ENCODE measurements at places on chromosomes 7 and 10. TPM values are rescaled to one million over a fixed set of nuclear protein-coding genes. Genes with fewer than 3 reads are reported as not detected.

DNA sequence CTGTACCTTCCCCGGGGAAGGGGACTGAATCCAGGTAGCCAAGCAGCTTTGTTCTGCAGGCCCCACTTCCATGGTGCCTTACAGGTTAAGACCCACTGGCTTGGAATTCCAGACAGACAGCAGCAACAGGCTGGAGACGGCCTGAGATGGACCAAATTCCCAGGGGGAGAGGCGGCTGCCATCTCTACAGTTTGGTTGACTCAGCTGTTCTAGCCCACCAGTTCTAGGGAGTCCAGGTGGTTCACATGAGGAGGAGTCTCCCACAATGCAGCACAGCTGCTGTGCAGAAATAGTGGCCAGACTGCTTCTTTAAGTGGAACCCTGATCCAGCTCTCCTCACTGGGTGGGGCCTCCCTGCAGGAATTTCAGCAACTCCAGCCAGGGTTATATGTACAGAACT, 74.1 kb downstream of the C10orf67 start:
- DNase-seq, result no peak

DNA sequence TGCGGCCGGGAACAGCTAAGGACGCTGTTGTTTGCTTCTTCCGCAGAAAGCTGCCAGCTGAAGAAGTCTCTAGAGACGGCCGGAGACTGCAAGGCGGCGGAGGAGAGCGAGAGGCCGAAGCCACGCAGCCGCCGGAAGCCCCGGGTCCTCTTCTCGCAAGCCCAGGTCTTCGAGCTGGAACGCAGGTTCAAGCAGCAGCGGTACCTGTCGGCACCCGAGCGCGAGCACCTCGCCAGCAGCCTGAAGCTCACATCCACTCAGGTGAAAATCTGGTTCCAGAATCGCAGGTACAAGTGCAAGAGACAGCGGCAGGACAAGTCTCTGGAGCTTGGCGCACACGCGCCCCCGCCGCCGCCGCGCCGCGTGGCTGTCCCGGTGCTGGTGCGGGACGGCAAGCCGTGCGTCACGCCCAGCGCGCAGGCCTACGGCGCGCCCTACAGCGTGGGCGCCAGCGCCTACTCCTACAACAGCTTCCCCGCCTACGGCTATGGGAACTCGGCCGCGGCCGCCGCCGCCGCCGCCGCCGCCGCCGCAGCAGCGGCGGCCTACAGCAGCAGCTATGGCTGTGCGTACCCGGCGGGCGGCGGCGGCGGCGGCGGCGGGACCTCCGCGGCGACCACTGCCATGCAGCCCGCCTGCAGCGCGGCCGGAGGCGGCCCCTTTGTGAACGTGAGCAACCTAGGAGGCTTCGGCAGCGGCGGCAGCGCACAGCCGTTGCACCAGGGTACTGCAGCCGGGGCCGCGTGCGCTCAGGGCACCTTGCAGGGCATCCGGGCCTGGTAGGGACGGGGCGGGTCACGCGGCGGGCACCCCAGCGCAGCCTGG, 2.4 kb downstream of the NKX2-3 start:
- no peak for DNase-seq

GRCh38 chr7:142910481-142910880, 23.1 kb downstream of the TRPV5 start:
- no peak for DNase-seq

Gene CYP26A1
- total RNA-seq, result not detected

GRCh38 chr10:97406064-97406463, 4.9 kb upstream of the RRP12 start:
- DNase-seq, result no peak

DNA sequence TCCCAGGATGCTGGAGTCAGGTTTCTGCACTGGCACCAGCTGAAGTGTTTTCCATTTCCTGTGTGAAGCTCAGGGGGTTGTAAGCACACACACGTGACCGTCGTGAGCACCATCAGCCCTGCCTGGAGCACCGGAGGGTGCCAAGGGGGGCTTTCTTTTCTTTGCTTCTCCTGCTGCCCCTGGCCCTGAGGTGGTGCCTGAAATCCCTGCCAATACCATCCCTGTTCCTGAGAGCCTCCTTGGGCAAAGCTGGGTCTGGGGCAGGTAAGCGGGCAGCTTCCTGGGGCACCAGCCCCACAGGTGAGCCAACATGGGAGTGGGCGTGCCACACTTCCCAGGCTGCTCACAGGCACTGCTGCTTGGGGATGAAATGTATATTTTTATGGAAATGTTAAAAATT, 593.6 kb downstream of the DNAJB6 start:
- no peak for DNase-seq

DNA sequence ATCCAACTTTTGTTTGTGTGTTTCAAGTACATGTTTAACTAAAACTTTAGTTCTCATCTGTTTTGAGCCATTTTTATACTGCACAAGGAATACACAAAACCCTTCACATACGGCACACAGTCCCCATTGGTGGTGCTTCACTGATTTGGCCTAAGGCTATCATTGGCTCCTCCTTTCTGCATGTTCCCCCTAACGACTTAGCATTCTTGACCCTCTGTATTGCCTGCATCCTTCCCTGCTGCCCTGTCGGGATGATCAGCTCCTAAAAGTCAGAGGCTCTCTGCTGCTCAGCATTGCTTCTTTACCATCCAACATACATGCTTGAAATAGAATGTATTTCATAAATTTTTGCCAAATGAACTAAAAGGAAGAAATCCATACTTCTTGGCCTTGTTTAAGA, 111.4 kb upstream of the ABCB5 start:
- DNase-seq, result no peak

Gene PCGF5
- 38.5 TPM for total RNA-seq

GRCh38 chr7:18541181-18541870, 45.8 kb downstream of the HDAC9 start:
- no peak for DNase-seq

GRCh38 chr7:32496052-32496813, 944 bp downstream of the AVL9 start:
- DNase-seq, result no peak

Gene MMD2
- total RNA-seq, result not detected

- no peak for DNase-seq
Measured at GRCh38 chr10:95688648-95689047, 5.1 kb downstream of the TCTN3 start.

DNA sequence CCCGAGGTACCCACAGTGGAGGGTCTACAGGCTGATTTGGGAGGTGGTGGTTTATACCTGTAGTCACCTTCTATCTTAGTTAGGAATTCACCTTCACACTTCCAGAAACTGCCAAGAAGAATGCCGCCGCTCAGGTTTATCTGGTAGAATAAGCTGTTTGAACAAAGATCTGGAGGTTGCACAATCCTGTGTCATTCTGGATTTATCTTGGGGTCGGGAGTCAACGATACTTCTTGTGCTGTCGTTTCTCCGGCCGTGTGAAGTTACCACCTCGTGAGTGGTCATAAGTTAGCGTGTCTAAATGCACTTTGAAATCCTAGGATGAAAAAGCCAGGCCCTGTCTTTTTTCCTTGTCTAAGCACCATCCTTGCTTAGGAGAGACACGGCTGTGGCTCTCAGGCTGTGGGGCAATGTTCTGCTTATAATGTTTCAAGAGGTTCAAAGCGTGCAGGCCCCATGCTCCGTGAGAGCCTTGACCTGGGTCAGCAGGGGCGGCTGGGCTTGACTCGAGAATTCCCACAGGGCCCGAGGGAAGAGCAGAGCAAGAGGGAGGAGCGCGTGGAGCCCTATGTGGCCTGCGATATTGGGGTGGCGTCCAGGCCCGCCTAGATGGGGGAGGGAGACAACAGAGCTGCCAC, 35.5 kb downstream of the GRIFIN start:
- no peak for DNase-seq

Gene GRID2IP
- total RNA-seq, result not detected

DNA sequence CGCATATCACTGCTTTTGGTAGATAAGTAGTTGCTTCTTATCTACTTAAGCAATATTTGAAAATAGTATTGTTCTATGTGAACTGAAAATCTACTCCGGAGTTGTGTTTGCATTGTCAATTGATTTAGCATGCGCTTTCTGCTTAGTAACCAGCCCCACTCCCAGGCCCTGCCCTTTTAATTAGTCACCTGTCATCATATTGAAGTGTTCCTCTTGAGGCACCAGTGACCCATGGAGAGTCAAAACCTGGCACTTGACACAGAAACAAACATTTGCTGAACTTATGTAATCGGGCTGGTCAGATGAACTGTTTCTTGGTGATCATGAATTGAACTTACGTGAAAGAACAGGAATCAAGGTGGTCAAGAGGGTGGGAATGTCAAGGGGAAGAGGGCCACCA, 27.8 kb upstream of the CDHR3 start:
- DNase-seq, result no peak

GRCh38 chr10:133309720-133310398, 1.1 kb downstream of the ZNF511 start:
- DNase-seq, result no peak

Gene GPR158
- not detected for total RNA-seq

- no peak for DNase-seq
Measured at GRCh38 chr10:50540826-50541122, 83.0 kb downstream of the SGMS1 start.

Gene LIPJ
- total RNA-seq, result not detected

DNA sequence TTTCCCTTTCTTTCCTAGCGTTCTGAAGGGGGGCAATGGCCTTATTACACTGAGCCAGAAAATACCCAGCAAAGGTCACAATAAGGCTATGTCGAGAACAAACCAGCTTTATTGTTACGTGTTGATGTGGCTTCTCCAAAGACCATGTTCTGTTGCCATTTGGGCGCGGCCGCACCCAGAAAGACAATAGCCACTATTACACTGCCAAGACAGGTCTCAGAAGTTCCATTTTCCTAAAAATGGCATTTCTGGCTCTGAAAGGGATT, 77.8 kb downstream of the PROSER2 start:
- no peak for DNase-seq

- no peak for DNase-seq
Measured at GRCh38 chr10:5570007-5570655, 45.4 kb downstream of the CALML3 start.

Gene KAZALD1
- total RNA-seq, result not detected

DNA sequence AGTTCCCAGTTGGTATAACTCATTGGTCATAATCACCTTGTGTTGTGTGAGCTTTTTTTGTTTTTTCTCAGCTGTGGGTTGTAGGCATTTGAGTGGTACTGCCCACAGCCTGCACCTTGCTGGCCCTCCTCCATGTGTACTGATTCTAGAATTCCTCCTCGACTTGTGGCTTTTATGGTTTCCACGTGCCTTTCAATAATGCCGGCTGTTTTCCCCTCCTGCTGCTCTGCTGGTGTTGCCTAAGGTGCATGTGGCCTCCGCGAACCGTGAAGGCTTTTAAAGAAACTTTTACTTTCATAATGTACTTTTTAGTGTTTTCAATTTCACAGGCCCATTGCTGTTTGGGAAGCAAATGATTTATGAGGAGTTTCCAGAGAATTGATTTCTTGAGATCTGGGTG, 518.0 kb downstream of the REEP3 start:
- DNase-seq, result no peak

DNA sequence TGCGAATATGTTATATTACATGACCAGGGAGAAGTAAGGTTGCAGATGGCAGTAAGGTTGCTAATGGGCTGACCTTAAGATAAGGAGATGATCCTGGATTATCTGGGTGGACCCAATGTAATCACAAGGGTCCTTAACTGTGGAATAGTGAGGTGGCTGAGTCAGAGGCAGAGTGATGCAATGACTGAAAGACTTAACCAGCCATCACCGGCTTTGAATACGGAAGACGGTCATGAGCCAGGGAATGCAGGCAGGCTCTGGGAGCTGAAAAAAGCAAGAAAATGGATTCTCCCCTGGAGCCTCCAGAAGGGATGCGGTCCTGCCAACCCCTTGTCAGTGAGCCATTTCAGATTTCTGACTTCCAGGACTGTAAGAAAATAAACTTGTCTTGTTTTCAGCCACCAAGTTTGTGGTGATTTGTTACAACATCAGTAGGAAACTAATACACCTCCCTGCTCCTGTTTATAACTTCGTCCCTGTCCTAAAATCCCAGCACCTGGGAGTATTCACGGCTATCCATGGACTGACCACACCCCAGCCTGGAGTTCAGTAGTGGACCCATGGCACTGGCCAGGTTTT, 4.6 kb upstream of the C10orf95 start:
- DNase-seq, result no peak

DNA sequence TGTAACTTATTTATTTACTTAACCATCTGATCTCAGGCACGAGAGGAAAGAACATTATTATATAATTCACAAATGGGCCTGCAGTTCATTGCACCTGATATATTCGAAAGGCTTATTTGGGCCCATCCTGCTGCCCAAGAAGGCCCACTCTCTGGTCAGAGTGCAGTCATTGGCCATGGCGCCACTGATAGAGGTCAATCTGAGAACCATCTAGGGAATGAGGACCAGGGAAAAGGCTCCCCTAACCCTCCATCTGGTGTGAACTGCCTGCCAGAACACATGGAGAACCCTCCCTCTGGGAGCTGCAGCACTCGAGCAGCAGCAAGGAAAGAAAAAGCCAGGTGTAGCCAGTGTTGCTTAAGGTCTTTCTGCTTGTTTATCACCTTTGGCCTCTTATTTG, 136.6 kb downstream of the REEP3 start:
- DNase-seq, result no peak

- DNase-seq, result no peak
Measured at GRCh38 chr7:17530741-17531421, 232.4 kb downstream of the AHR start.

GRCh38 chr10:23742807-23743206, 303.9 kb downstream of the OTUD1 start:
- DNase-seq, result no peak

Gene HOXA13
- total RNA-seq, result not detected

- no peak for DNase-seq
Measured at GRCh38 chr10:60795465-60796202, 17.4 kb downstream of the CDK1 start.

- no peak for DNase-seq
Measured at GRCh38 chr10:10223131-10223530, 794.5 kb upstream of the CELF2 start.

GRCh38 chr10:110005719-110006118, 2.1 kb upstream of the ADD3 start:
- no peak for DNase-seq

Gene FIGNL1
- 40.7 TPM for total RNA-seq

GRCh38 chr7:98998821-98999725, 120.7 kb downstream of the TRRAP start:
- no peak for DNase-seq

DNA sequence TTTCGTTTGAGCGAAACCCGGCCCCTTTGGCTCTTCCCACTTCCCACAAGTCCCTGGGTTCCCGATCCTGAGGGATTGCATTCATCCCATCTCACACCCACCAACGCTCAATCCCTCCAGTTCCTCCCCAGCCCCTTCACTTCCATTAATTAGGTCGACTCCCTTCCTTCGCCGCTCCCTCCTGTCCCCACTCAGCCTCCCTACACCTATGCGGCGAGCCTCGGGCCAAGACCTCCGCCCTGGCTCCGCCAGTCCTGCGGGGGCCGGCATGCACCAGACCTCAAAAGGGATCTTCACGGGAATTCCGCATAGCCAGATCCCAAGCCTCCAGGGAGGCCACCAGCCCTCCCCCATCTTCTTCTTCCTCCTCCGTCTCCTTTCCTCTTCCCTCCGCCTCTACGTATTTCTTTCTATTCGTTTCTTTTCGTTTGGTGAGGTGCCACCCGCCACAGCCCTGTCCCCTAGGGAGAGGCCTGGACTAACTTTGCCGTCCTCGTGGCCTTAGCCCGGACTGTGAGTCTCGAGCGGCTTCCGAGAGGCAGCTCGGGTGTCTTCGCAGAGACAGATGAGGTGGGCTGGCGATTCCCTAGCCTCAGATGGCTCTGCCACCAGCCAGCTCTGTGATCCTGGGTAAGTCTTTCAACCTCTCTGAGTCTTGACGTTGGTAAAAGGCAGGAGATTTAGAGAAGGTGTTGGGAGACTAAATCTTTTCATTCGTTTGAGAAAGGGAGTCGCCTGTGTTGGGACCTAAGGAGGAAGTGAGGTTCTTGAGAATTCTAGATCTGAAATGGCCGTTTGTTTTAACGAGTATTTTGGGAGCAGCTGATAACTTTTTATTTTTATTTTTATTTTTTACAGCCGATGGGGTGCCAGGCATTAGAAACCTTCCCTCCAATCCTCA, 8.1 kb upstream of the LBX1 start:
- no peak for DNase-seq
